ENCODE measurements at places on chromosomes 16 and 17.

GRCh38 chr17:15031975-15032374 lies 233.2 kb downstream of the PMP22 start:
- no peak for DNase-seq

DNA sequence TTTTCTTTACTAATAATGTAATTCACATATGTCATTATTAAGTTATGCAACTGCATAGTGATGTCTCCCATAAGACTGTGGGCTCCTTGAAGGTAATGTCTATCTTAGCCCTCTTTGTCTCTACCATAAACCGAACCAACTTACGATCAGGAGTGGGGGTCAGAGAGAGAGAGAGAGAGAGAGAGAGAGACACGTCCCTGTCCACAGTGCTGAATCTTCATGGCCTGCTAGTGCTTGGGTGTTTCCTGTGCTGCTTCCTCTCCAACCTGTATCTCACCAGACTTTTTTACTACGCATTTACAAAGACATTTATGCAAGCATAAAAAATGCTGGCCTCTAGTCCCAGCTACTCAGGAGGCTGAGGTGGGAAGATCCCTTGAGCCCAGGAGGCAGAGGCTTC lies 52.2 kb upstream of the HAPSTR1 start:
- DNase-seq = no peak

DNA sequence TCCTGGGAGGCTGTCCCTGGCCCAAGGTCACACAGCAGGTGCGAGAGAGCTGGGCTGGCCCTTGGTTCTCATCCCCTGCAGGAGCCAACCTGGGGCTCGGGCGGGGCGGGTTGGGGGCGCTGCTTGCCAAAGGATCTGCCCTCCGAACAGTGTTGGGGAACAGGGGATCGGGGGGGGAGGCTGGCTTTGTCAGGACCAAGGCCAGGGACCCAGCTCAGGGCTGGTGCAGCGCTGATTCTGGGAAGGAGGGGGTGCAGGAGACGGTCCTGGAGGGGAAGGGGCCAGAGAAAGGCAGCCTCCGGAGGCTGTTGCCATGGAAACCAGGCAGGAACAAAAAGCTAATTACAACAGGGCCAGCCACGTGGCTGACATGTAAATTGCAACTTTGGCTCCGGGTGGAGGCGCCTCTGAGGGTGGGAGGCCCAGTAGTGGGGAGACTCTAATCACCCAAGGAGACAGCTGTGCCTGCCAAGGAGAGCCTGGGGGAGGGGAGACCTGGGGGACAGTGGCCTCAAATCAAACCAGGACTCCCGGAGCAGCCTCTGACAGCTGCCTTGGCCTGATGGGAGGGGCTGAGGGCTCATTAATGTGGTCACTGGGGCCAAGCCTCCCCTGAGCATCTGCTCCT lies 1.3 kb downstream of the TUBB3 start:
- DNase-seq = peak; percentile 53

GRCh38 chr17:48283411-48283810 lies 146.6 kb downstream of the SKAP1 start:
- DNase-seq = no peak

DNA sequence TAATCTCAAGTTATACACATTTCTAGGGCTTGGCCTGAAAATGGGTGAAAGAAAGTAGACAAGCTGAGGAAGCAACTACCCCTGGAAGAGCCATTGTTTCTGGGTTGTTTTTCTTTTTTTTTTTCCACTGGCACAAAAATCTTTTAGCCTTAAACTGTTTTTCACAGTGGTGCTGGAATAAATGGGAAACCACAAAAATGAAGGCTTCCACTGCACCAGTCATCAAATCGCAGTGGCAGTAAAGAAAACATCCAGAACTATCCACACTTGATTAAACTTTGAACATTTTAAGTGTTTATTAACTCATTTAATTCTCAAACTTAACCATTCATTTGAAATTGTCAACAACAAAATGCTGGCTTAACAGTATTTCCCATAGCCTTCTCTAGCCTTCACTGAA lies 14.3 kb downstream of the CMTM4 start:
- DNase-seq = no peak

DNA sequence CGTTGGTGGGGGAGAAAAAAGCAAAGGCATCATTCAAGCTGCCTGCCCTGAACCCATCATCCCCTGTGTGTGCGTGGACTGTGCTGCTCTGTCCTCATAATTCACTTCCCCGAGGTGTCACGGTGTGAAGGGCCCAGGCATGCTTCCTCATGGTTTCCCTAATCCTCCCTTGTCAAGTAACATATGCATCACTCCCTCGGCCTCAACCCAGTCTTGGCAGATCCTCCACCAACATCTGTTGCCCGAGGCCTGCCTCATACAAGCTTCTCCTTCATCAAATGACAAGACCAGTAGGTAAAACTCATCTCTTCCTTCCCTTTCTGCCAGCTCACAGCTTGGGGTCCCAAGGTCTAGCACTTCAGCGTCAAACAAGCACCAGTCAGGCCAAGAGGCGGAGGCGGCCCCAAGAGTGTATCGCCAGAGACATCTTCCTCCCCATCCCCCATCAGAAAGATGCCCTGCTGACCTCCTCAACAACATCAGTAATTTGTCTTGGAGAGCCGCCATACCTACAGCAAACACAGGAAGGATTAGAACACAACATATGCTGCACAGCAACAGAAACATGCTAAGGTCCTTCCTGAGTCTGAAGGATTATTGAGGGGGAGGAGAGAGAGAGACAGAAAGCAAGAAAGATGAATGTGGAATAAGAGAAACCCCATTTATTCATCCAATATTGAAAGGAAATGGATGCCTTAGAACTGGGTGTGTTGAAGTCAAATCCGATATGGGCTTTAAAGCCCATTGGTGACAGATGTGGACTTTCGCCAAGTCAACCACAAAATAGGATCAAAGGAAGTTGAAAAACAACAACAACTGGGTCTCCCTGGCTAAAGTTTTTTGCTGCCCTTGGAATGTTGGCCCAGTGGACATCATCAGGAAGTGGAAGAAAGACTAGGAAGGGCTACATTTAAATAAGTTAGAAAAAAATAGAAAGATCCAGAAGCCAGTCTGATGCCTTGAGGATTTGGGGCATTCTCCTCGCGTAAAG lies 38.4 kb downstream of the SOX9 start:
- no peak for DNase-seq

- no peak for DNase-seq
Observed at GRCh38 chr17:1997289-1997926, 27.7 kb downstream of the RTN4RL1 start.

- DNase-seq = peak; percentile 81
Observed at GRCh38 chr17:76382803-76383545, 1.4 kb upstream of the SPHK1 start.

DNA sequence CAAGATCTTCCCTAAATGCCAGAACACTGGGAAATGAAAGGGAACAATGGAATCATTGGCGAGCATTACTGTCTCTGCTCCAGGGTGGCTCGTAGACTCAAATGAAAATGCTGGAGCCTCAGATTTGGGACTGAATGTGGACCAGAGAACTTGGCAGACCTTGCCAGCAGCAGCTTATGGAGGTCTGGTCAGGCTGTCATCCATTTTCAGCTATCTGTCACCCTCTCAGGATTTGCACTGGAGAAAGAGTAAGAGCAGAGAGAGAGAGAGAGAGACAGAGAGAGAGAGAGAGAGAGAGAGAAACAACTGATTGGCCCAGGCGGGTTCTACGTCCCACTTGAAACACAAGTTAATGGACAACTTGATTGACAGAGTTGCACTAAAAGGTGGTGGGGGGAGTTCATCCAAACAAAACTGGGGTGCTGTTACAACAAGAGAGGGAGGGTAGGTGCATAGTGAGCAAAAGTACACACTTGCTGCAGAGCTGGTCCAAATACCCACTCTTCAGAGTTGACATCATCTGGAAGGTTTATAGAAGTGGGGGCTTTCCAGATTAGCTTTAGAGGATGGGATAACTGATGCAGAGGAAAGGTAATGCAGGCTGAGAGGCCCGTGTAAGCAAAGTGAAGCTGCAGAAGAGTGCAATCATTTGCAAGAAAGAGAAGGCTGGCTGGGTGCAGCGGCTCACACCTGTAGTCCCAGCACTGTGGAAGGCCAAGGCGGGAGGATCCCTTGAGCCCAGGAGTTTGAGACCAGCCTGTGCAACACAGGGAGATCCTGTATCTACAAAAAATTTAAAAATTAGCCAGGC lies 16.5 kb upstream of the NSMCE1 start:
- peak; percentile 1 for DNase-seq

- no peak for DNase-seq
Observed at GRCh38 chr16:50207652-50208051, 54.5 kb downstream of the TENT4B start.

DNA sequence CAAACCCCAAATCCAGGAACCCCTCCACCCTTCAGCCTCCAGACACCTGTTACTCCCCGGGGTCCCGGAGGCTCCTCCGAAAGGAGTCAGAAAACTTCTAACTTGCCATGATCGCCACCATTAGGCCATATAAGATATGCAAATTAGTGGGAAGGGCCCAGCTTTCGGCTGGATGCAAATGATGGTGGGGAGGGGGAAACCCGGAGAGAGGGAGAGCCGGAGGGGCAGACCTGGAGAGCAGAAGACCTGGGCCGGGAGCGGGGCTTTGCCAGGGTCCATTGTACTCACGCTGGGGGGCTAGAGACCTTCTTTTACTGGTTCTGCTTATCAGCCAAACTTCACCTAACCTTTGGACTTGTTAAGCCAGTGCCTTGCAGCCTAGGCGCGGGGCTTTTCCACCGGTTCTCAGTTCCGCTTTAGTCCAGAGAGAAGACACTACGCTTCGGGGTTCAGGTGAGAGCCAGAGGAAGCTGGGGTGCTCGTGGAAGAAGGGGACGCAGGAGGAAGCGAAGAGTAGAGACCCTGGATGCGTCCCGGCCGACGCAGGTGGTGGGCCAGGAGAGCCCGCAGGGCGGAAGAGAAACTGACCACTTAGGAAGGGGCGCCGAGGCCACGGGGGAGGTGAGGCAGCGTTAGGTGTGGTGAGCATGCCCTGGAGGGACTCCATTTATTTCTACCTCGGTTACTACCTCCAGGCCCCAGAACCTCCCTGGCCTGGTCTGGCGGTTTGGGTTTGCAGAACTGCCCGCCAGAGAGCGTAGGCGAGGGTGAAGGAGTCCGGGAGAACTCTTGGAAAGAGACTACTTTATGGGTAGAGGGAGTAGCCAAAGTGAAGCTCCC lies at the start of gene HNF1B:
Gene HNF1B (minus strand): TSS at position 99 of the 840 bp plus-strand sequence. CDS start 175 bp downstream, outside the sequence.
- peak; percentile 38 for DNase-seq

DNA sequence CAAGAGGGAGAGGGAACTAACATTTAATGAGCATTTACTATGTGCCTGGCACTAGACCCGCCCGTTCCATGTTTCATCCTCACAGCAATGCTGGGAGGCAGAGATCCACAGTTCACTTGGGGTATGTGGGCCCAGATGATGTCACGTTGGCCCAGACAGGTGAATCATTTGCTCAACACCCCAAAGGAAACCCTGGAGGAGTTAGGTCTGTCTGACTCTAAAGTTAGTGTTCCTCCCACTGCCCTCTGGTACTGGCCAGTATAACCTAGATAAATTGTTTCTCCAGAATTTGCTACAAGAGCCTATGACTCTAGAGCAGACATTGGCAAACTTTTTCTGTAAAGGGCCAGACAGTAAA lies 164.6 kb downstream of the VPS53 start:
- DNase-seq = no peak

GRCh38 chr17:46979147-46979863 lies at the start of gene RPRML:
Gene RPRML (minus strand): TSS chr17:46979253. CDS start chr17:46979007, 246 bp downstream.
- peak; percentile 37 for DNase-seq

- no peak for DNase-seq
Observed at GRCh38 chr17:61656721-61657217, 65.8 kb upstream of the NACA2 start.

- no peak for DNase-seq
Observed at GRCh38 chr17:4733073-4733531, 1.9 kb downstream of the MED11 start.

- DNase-seq = no peak
Observed at GRCh38 chr17:38583828-38584349, 21.9 kb downstream of the SRCIN1 start.

GRCh38 chr17:80260069-80260535 lies 550 bp upstream of the RNF213 start:
- peak; percentile 82 for DNase-seq

DNA sequence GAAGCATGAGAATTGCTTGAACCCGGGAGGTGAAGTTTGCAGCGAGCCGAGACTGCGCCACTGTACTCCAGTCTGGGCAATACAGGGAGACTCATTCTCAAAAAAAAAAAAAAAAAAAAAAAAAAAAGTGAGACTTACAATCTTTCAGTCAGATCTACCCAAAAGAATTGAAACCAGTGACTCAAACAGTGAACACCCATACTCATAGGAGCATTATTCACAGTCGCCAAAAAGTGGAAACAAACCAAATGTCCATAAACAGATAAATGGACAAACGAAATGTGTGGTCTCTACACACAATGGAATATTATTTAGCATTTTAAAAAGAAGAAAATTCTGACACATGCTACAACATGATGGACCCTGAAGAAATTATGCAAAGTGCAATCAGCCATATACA lies 9.1 kb upstream of the SCNN1B start:
- DNase-seq = no peak

GRCh38 chr16:65624666-65625065 lies 502.8 kb upstream of the CDH11 start:
- no peak for DNase-seq

DNA sequence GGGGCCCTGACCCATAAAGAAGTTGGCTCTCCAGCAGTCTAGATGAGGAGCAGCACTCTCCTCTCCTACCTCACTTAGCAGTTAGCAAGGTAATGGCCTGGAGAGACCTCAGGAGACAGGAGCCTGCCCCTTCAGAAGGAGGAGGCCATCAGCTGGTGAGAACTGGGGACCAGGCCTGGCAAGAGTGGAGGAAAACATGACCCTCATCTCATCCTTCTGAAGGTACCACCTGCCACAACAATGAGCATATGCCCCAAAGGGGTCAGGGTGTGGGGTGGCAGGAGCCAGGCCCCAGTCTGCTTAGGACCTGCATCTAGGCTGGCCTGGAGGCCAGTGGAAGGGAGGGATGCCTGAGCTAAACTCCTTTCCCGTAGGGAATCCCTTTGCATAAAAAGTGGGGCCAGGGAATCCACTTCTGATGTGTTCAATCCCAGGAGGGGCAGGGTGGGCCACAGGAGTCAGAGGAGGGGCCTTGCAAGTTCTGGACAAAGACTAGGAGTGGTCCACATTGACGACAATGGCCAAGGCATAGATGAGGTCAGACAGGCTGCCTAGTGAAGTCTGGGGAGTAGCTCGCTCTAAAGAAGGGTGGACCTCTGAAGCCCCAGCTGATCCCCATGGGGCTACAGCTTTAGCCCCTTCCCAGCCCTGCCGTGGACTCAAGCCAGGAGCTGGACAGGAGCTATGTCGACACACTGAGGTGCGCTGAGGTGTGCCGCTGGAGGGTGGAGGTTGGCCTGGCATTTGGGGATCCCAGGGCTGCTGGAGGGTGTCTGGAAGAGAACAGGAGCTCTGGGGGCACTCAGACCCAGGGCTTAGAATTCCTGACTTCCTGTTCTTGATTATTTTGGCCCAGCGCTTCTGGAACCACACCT lies 986 bp downstream of the SEBOX start:
- no peak for DNase-seq

GRCh38 chr17:13640551-13640950 lies 38.8 kb upstream of the HS3ST3A1 start:
- no peak for DNase-seq

Measured in activated CD4-positive, alpha-beta memory T cell treated with anti-CD3 and anti-CD28 coated beads for 36 hours (primary cell).